ENCODE measurements at places on chromosomes 2 and 18.

DNA sequence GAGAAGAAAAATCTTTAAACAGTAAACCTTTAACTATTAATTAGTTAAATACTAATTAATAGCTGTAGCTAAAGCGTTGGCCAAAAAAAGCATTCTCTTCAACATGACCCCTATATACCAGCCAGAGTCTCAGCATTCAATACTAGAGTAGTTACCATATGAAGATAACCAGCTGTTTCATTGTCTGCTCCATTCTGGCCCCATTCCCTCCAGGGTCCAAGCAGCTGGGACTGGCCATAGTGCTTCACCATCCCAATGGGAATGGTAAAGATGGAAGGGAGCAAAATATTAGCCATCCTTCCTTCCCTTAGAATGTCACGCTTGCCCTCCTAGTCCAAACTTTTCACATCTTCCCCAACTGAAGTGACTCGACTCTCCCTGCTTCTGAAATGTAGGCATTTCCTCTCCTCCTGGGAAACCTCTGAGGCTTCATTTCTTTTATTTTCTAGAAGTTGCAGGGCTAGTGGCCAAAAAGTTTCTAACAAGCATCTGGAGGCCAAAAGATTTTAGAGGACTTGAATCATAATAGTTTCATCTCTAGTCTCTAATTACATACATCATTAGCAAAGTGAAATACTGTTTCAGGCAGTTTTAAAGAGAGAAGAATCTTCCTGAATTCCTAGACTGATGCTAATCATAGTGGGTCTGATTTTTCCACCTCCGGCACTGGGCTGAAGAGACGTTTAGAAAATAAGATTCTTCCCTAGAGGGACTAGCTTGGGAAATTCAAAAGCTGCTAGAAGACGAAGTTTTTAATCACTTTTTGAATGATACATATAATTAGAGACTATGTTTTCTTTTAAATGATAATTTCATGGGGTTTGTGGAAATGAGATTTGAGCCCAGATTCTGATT is 52.7 kb downstream of the CCDC68 start:
- no peak for DNase-seq

DNA sequence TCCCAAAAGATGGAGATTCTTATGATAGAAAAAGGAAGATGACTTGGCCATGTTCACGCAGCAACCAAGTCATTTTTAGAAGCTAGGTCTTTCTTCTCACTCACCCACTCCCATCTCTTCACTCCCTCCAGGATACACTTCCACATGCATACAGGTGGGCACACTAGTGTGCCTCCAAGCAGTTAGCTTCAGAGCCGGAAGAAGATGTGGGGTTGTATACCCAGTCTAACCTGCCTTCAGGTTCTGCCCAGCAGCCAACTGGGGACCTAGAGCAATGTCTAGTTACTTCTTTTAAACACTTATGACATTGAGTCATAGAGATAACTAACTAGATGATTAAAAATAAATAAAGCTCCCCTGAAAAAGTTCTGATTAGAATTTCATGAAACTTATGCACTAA is 21.8 kb upstream of the TANK start:
- no peak for DNase-seq

GRCh38 chr2:56624181-56624580 is 440.4 kb downstream of the CCDC85A start:
- DNase-seq, result no peak

- no peak for DNase-seq
These were observed 324.9 kb downstream of the CCDC85A start for GRCh38 chr2:56508662-56509061.

DNA sequence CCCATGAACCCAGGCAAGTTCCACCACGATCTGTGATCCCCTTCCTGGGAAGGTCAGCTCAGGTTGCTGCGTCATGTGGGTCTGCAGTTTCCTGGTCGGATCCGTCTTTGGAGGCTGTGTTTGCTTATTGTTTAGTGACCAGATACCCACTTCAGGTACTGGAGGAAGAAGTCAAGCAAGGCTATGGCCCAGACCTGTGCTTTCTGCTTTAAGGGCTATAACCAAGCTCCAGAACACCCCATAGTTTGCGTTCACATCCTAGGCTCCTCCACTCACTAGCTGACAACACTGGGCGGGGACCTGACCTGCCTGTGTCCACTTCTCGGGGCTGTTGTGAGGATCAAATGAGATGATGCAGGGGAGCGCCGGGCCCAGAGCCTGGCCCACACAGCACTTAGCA is 44.0 kb downstream of the MAL start:
- no peak for DNase-seq

GRCh38 chr18:73891572-73892421 is 255.8 kb downstream of the FBXO15 start:
- DNase-seq, result no peak

DNA sequence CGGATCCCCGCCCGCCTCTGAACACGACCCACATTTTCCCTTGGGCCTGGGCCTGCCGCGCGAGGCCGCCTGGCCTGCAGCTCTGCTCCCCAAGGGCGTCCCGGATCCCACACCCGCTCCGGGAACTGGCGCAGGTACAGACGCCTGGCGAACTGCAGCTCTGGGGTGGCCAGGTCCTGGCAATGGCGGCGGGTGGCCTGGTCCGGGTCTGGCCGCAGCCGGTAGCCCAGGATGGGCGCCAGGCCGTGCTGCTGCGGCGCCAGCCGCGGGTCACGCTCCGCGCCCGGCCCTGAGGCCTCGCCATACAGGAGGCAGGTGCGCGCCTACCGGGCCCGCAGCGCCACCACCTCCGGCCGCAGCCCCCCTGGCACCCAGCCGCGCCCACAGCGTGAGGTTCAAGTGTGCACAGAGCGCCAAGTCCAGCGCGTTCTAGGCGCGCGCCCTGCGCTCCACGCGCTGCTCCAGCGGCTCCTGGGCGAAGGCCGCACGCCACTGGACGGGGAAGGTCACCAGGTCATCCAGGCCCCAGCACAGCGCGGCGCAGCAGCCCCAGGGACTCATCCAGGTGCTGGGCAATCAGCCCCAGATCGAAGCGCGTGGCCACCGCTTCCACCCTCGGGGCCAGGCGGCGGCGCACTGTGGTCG is 9.5 kb downstream of the AQP12A start:
- no peak for DNase-seq

- no peak for DNase-seq
These were observed 616 bp upstream of the SP5 start for GRCh38 chr2:170714381-170715061.

- DNase-seq, result no peak
These were observed 30.2 kb downstream of the COPS8 start for GRCh38 chr2:237115870-237116269.

DNA sequence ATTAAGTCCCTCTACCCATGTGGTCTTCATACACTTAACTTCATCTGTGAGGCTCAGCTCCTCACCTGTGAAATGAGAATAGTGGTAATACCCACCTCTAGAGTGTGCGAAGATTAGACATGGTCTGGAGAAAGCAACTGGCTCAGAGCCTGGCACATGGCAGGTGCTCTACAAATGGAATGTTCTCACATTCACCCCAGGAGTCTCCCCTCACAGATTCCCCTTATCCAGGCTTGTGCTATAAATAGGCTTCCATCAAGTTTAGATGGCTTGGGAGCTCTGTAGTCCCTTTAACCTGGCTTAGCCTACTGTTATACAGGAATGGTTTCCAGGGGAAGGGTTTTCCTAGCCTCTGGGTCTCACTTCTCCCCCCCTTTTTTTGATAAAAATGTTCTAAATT is 455.9 kb downstream of the RNF144A start:
- no peak for DNase-seq

DNA sequence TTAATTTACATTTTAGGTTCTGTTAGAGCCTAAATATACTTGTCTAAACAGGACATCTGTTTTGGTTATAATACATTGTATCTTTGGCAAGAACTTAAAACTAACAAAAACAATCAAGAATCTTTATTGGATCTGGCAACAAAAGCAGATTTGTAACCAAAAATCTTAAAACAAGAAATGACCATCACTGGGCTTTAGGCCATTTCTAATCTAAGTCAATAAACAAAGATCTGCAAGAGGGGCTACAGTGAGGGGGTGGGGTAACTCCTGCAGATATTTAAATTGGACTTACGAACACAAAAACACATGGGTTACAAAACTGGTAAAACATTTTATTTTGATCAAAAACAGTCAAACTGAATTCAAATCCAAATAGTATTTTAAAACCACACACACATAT is 77.3 kb downstream of the SRBD1 start:
- no peak for DNase-seq

DNA sequence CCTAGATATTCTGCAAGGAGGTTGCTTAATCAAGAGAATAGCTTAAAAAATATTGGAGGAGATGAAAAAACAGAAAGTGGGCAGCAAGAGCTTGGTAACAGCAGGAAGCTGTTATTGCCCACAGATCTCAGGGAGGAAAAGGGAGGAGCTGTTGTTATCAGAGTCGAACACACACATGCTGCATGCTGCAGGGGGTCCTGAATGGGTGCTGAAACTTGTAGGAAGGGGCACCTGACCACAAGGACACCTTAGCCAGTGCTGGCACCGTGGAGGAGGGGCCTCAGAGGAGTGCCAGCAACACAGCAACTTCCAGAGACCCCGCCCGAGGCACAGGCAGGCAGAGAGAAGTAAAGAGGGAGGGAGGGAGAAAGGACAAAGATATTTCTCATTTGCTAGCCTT is 332.9 kb downstream of the SOCS6 start:
- no peak for DNase-seq

DNA sequence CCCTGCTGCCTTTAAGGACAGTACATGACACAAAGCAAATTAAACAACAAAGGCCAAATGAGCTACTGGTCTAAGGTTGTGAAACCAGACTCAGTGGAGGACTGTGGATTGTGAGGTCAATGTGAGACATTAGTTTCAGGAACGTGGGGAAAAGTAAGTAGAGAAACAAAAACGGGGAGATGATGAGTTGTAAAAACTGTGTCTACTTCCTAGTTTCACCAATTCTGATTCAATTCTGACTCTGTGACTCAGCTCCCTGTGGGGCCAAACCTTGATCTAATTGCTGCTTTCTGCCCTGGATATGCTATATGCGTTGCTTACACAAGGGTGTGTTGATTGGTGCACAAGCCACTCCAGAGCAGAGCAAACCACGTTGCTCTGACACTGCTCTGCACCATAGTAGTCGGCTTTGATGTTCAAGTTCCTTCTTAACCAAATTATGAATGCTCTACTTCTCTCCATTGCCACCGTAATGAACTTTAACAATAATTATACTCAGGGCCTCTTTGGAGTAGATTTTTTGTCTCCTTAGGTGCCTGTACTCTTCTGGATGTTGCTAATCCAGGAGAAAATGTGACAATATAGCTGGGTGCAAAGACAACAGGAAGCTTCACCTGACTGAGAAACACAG is 1640.1 kb upstream of the CELF4 start:
- no peak for DNase-seq

DNA sequence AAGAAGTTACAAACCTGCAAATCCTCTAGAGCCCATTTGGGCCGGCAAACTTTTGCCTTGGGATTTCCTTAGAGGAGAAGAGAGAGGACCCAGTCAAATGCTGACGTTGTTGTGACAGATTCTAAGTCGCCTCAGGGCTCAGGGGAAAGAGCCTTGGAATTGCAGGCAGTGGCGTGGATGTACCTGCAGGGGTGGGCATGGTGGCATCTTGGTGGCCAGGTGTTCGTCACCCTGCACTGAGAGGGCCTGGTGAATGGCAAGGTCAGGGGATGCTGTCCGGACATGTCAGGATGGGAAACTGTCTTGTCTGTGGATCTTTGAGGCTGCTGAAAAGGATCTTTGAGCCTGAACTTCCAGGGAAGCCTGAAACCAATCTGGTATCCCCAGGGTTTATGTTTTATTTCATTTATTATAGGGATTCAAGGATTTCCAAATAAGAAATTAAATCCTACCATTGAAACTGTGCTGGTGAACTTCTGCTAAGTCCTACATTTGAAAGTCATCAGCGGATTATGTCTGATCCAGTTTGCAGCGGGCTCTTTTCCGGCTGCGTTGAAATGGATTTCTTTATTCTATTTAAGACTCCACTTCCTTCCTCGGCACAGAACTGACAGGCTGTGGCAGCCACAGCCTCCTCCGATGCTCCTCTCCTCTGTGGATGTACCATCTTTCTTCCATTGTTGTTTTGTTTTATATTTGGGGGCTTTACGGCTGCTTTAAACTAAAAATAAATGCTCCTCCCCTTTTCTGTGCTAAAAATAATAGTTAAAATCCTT is 207.6 kb downstream of the AGAP1 start:
- DNase-seq, result no peak

DNA sequence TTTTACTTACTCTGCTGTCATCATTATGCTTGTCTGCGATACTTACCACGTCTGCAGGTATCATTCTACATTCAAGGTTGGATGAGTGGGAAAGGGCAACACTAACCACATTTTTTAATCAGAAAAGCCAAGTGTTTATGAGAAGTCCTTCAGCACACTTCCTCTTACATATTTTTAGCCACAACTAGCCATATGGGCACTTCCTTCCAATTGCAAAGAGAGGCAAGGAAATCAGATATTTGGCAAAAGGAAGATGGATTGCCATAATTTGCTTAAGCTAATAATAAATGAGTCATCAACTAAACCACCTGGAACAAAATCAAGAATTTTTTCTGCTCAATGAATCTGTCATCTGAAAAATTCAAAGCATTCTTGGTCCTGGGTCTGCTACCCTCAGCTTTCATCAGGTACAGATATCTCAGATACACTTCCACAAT is 16.7 kb upstream of the MRO start:
- no peak for DNase-seq

GRCh38 chr2:231223001-231223375 is 24.6 kb downstream of the ARMC9 start:
- DNase-seq, result no peak

DNA sequence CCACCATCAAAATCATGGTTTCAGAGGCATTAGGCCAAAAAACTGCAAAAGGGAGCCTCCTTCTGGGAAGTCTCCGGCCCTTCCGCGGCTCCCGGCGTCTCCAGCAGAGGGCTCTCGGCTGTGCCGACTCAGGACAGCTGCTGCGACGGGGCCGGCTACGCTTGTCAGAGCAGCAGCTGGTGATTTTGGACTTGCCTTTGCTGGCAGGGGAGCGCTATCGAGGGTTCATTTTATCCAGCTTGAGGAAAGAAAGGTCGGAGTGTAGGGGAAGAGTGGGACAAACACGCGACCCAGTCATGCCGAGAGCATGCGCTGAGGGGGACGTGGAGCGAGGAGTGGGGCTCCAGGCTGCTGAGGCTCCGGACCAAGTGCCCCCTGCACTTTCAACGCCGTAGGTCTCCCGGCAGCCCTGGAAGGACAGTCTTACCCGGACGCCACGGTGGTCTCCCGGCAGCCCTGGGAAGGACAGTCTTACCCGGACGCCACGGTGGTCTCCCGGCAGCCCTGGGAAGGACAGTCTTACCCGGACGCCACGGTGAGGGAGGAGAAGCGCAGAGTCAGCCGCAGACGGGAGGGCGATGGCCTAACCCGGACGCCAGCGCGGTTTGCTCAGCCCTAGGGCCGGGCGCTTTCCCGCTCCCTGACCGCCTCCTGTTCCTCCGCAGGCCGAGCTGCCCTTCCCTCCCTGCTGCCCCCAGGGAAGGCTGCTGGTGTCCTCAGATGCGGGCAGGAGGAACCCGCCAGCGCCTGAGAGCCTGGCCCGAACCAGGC is 21.7 kb downstream of the DDX18 start:
- DNase-seq, result no peak
